ENCODE measurements at places on chromosomes 5 and 9.

DNA sequence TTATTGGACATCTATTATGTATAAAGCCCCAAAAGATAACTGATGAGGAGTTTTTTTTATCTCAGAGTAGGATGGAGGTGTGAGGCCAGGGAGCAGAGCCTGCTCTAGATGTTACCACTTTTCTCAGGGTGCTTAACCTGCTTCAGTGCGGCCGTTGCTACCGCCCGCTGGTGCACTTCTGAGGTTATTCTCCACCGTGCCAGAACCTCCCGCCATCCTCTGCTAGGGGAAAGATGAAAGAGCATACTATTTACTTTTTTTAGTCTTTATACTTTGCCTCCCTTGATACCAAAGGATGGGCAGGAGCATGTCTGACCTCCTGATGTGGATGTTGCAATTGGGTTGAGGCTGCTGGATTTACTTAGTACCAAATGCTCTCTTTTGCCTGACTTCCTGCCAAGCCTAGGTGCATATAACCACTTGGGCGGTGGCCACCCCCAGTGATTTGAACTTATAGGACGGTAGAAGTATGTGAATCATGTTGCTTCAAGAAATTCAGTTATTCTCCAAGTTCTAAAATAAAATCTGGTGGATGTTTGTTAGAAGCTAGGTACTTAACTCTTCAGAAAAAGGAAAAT is 71.1 kb upstream of the HSPB3 start:
- no peak for DNase-seq

DNA sequence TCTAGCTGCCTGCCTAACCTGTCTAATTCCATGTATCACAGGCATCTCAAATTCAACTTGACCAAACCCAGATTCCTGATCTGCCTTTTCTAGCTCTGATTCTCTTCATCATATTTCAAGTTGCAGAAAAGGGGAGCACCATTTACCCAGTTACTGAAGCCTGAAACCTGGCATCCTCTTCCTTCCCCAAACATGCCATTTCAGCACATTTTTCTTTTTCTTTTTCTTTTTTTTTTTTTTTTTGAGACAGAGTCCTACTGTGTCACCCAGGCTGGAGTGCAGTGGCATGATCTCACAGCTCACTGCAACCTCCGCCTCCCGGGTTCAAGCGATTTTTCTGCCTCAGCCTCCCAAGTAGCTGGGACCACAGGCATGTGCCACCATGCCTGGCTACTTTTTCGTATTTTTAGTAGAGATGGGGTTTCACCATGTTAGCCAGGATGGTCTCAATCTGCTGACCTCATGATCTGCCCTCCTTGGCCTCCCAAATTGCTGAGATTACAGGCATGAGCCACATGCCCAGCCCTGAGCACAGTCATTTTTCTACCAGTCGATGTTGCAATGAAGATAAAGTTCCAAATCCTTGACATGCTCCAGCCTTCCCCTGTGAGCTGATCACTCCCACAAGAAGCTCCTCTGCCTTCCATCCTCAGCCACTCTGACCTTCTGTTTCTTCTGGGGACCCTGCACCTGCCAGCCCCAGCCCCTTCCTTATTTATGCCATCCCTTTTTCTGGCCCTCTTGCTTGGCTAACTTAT is 32.2 kb downstream of the ACER2 start:
- DNase-seq, result no peak

GRCh38 chr9:79000230-79001002 is 571.3 kb upstream of the TLE4 start:
- no peak for DNase-seq

- no peak for DNase-seq
Measured at GRCh38 chr9:82600536-82601292, 462.2 kb downstream of the RASEF start.

- DNase-seq, result no peak
Measured at GRCh38 chr5:61386045-61386800, 54.2 kb downstream of the ZSWIM6 start.

DNA sequence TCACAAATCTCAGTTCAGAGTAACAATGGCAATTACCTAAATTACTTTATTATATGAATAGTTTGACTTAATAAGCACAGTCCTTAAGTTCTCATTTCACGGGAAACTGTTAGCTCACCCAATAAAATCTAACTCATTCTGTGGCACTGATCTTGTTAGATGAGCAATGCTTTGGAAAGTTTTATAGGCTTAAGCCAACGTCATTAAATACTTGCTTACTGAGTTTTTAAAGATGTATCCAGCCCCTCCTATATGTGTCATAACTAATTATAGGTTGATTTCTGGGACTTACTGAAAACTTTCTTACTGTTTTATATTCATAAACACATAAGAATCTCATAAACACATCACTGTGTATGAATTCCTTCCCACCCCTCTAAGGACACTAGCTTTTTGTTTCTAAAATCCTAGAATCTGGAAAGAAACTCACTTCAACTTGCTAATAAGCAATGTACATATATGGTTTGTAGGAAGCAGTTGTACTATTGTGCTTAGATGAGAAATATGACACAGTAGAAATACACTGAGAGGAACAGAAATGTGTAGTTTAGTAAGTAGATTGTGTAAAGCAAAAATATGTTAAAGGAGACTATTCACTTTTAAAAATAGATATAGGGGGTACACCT is 14.1 kb upstream of the MARCOL start:
- DNase-seq, result no peak

- peak; percentile 52 for DNase-seq
Measured at GRCh38 chr5:126808521-126808988, 31.6 kb downstream of the LMNB1 start.

DNA sequence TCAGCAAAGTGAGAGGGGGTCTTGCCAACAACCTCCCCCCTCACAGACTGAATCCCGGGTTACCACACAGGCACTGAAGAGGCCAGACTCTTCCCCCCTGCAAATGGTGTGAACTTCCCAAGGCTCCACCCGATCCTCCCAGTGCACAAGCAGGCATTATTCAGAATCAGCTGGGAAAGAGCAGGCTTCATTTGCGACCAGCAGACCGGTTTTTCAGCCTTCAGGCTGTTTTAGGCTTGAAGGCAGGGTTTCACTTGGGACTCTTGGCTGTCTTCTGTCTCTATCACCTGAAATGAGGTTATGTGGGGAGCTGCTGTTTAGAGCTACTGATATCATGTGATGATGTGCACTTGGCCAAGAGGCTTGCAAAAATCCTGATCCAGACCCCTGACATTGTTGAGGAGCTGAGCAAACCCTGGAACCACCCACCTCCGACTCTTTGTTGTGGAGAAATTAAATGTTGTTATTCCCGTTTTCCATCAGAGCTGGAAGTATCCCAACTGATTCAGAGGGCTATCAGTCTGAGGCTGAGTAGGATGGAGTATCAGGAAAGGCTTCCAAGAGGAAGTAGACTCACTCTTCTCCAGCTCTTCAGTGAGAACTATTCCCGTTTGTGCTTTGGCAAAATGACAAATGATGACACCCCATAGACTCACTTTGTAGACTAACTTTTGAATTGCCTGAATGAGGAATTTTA is 63.3 kb upstream of the ZFR start:
- DNase-seq, result peak; percentile 34

- DNase-seq, result peak; percentile 3
Measured at GRCh38 chr5:124001036-124001615, 489.1 kb downstream of the CSNK1G3 start.

DNA sequence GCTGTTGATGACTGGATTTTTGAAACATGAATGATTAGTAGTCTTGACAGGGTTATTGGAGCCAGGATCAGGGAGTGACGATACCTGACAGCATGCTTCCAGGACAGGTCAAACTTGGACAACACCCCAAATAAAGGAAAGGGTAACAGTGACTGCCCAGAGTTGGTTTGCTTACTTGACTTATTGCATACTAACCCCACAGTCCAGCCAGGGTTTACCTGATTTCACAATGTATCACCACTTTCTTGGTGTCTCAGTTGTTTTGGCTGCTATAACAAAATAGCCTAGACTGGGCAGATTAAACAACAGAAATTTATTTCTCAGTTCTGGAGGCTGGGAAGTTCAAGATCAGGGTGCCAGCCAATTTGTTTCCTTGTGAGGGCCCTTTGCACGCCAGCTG is 301.0 kb upstream of the VLDLR start:
- no peak for DNase-seq

DNA sequence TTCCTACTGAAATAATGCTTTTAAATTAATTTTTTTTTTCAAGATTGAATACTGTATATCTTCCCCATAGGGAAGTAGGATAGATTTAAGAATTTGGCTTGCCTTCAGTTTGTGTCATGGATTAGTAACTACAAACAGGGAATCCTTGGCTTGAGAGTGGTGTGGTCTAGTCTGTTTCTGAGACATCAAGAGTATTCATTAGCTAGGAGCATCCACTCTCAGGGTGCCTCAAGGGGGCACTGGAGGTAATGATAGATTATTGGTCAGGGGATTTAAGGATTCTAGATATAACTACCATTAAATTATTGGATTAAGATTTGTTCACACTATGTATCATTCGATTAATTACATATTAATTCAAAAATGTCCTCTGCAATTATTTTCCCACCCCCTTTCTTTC is 91.8 kb upstream of the TXNDC8 start:
- no peak for DNase-seq

- no peak for DNase-seq
Measured at GRCh38 chr5:93635991-93636390, 53.0 kb downstream of the NR2F1 start.
